Fibroblast of villous mesenchyme (primary cell): ENCODE measurements at places on chromosomes 12 and 14. TPM values are rescaled to one million over a fixed set of nuclear protein-coding genes. Genes with fewer than 3 reads are reported as not detected.

Gene PAX9
- not detected in 2 replicates for total RNA-seq

Gene PLEKHH1
- total RNA-seq: 0.43 and 0.64 TPM in 2 replicates

Gene TSPAN19
- total RNA-seq: not detected in 2 replicates

Gene AICDA
- not detected in 2 replicates for total RNA-seq

Gene DAO
- not detected in 2 replicates for total RNA-seq

Gene PTPRB
- 0.43 and 0.97 TPM in 2 replicates for total RNA-seq

Gene PTPRO
- total RNA-seq: under 0.01 TPM in 2 replicates

Gene PIK3C2G
- total RNA-seq: not detected in 2 replicates

Gene SOX5
- 13.8 and 16.8 TPM in 2 replicates for total RNA-seq

Gene CNTN1
- total RNA-seq: 1.7 and 2.6 TPM in 2 replicates
